Motor neuron (in vitro differentiated cells): ENCODE measurements at places on chromosomes 16 and 17. TPM values are rescaled to one million over a fixed set of nuclear protein-coding genes. Genes with fewer than 3 reads are reported as not detected.

DNA sequence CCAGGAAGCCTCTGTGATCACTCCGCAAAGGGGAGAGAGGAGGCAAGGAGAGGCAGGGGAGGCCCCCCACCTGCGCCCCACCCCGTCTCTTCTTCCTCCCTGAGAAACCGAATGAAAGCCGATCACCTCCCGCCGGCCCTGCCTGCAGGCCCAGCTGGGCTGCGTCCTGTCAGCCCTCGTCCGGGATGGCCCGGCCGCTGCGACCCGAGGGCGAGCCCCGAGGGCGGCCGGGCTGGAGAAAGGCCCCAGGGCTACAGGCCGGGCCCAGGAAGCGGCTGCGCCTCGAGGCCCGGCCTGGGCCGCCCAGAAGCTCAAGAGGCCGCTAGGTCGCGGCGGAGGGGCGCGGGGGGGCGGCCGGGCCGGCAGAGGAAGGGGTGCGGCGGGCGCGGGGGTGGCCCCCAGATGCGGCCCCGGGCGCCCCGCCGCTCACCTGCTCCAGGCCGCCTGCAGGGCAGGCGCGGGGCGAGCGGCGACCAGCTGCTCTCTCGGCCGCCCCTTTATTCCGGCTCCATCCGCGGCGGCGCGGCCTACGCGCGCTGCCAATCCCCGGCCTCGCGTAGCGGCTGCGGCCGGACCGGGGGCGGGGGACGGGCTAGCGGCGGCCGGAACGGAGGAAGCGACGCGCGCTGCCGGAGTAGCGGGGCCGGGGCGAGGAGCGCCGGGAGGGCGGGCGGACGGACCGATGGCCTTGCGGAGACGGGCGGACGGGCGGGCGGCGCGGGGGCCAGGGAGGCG, at the start of gene ZNF319:
ZNF319 (minus strand) TSS at position 702 of the 735 bp plus-strand sequence. CDS start 2,407 bp downstream, outside the sequence.
- ATAC-seq: peak; percentile 22

- ATAC-seq: no peak
These were observed at the start of gene SNX20 for GRCh38 chr16:50681021-50681885. SNX20 (minus strand) TSS chr16:50681312; CDS start chr16:50677526, 3,786 bp downstream.

The PIRT gene
- 0.14 and 0.17 TPM in 2 replicates for total RNA-seq

DNA sequence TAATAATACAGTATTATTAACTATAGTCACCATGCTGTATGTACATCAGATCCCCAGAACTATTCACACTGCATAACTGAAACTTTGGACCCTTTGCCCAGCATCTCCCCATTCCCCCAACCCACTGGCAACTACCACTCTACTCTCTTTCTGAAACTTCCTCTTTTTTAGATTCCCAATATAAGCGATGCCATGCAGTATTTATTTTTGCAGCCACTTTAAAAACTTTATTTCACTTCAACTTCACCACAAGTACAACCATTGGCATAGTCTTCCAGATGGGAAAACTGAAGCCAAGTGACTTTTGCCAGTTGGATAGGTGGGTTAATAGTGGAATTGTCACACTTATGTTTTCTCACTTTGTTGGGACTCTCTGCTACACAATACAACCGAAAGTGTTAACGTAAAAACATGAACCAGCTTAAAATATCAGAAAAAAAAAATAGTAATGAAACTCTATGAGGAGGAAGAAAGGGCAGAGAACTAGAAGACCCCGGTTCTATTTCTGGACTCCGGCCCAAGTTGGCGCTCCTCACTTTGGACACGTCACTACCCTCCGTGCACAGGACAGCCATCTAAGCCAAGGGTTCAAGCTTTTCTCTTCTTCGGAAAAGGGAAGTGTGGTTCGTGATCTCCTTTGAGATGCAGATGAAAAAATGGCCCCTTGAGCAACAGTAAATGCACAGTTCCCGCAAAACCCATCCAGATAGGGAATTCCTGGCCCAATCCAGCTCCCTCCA, 743 bp downstream of the SHCBP1 start:
- no peak for ATAC-seq

The MT1G gene
- 1.7 and 4.5 TPM in 2 replicates for total RNA-seq

The UMOD gene
- total RNA-seq: not detected in 2 replicates

- ATAC-seq: no peak
These were observed 34.1 kb downstream of the GLP2R start for GRCh38 chr17:9859781-9860180.

- no peak for ATAC-seq
These were observed 274.2 kb upstream of the ERCC4 start for GRCh38 chr16:13645601-13646245.

DNA sequence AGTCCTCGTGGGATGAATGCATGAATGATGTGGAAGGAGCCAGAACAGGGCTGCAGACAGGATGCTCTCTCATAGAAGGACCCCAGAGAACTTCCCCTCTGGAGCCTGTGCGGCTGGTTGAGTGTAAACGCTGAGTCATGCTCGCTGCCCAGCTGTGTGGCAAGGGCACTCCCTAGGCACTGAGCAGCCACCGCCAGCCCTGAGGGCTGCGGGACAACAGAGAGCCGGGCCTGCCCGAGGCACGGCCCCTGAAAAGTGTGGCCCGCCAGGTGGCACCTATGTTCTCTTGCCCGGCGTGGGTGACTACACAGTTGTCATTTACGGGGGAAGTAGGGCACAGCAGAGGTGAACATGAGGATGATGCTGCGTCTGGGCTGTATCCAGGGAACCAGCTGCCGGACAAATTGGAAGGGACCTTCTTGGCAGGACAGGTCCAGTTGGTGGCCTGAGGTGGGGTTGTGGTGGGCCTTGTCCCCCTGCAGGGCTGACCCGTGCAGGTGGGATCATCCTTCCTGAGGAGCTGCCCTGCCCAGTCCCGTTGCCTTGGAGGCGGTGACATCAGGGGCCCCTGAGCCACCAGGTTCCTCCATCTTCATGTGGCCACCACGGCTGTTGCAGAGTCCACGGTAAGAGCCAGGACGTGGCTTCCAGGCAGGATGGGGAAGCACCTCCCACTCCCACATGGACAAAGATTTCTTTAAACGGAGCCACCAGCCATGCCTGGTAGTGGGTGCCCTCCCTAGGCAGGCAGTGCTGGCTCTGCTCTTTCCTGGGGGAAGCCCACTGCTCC, 94.8 kb upstream of the CBX4 start:
- ATAC-seq: no peak

GRCh38 chr16:80996688-80997138, 10.0 kb downstream of the CMC2 start:
- ATAC-seq: no peak

DNA sequence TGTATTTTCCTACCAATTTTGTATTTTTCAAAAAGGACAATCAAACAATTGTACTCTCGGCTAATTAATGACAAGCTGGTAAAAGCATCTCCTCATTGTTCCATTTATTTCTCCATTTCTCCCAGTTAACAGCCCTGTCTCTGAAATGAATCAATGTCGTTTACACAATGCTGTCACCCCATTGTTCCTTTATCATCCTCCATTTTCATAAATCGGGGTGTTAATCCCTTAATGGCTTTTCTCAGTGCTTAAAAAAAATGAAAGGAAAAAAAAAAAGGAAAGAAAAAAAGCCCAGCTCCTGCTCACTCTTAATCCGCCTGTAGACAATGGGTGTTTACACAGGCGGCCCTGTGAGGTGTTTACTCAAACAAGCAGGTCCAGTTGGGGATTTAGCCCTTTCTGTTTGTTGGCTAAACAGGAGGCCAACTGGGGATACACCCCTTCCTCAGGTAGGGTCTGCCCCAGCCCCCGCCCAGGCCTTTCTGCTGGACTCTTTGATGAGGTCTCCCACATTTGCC, 86.8 kb upstream of the SALL1 start:
- ATAC-seq: peak; percentile 57

DNA sequence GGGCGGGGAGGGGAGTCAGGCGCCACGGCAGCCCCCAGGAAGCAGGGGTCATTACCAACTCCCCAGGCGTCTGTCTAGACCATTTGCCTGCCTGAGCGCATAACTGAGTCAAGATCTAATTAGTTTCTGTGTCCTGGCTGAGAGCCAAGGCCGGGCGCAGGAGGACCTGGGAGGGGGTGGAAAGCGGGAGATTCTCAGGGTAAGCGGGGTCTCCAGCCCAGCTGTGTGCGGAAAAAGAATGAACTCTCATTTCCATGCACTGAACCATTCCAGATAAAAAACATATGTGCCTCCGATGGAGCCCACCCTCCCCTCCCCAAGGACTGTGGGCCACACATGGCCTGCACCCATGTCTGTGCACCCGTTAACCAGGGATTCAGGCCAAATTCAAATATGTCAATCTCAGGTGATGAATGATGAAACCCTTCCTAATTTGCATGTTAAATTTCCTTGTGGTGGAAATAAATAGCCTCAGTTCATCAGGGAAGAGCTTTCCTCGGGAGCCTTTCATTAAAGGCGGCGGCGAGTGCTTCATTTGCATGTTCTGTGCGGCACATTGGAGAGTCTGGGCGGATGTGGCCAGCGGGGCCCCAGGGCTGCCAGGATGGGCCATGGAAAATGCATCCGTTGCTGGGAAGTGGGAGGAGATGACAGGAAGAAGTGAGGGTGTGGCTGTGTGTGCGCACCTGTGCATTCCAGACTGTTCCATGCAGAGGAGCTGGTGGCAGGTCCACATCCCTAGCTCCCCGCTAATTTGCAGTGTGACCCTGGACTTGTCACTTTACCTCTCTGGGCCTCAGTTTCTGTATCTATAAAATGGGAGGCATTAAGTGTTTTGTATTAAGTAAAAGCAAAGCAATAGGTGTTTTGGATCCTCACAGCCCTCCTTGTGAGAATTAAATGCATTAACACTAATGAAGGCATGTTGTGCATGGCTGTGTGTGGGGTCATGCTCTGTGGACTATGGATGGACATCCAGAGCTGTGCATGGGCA, 151.1 kb downstream of the SDK2 start:
- ATAC-seq: peak; percentile 70

GRCh38 chr16:89602273-89602951, 11.0 kb upstream of the DPEP1 start:
- ATAC-seq: peak; percentile 53

The KRT36 gene
- not detected in 2 replicates for total RNA-seq

The ANKFN1 gene
- total RNA-seq: 0.73 and 1.8 TPM in 2 replicates

DNA sequence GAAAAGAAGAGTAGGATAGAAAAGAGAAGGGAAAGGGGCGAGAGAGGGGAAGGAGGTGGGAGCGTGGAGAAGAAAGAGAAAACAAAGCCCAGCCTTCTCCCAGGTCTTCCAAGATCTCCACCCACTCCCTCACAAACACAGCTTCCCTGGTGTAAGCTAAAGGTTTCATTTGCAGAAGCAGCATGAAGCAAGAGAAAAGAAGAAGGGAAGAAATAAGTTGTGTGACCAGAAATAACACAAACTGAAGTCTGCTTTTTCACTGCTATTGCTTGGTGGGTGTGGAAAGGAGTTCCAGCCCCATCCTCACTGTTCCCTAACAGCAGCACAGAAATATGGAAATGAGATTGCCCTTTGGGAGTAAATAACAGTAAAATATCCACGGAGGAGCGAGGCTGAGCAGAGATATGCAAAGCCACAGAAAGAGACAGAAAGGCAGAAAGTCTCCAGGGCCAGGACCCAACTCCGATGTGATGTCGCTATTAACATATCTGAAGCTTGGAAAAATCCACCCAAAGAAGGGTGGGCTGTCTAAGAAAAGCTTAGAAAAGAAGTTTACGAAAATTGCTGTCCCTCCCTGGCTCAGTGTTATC, 10.3 kb upstream of the GAS7 start:
- ATAC-seq: peak; percentile 40

The PRM1 gene
- not detected in 2 replicates for total RNA-seq

- ATAC-seq: no peak
These were observed 434.5 kb downstream of the SHISA9 start for GRCh38 chr16:13335879-13336278.
